ENCODE measurements at places on chromosomes 1 and 21.

DNA sequence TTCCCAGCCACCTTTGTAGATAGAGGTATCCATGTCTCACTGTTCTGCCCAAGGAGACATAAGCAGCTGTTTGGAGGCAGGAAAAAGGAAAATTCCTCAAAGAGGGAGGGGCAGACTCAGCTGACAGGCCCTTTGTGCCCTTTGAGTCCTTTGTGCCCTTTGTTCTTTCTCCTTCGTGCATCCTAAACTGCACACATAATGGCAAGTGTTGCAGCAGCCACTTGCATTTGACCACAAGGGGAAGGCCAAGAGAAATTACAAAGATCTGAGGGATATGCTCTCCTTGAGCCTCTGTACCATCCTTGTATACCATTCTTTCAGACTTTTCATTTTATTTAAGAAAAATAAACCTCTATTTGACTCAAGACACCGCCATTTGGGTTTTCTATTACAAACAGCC, 71.8 kb upstream of the PKN2 start:
- no peak overlapping the region for H3K27ac ChIP-seq
- no peak for DNase-seq
- H3K27me3 ChIP-seq: no peaks in the 10 kb centered on the region
- H3K4me1 ChIP-seq: no peaks in the 10 kb centered on the region
- H3K4me3 ChIP-seq: no peak overlapping the region
- no peaks in the 10 kb centered on the region for H3K36me3 ChIP-seq

DNA sequence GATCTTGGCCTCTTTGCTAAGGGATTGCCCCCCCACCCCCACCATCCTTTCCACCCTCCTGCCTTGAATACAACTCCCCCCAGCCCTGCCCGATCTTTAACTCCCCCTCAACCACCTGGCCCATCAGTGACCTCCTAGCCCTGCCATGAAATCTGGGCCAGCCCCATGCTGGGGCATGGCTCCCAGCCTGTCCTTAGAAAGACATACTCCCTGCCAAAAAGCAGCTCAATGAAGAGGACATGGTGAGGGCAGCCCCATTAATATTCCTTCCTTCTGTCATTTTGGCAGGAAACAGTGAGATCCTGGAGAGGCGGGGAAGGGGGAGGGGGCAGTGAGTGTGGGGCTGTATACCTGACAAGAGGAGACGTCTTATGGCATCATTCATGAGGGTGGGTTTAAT, 66.8 kb upstream of the DISP3 start:
- H3K36me3 ChIP-seq: no peaks in the 10 kb centered on the region
- no peak overlapping the region for H3K27ac ChIP-seq
- H3K4me1 ChIP-seq: peaks cover 23% of the 10 kb centered on the region

- DNase-seq: no peak
- peaks cover 95% of the 10 kb centered on the region for H3K4me1 ChIP-seq
Observed at GRCh38 chr1:21339356-21340229, 49.3 kb upstream of the ECE1 start.

- no peaks in the 10 kb centered on the region for H3K4me1 ChIP-seq
- no peak for DNase-seq
- H3K27me3 ChIP-seq: no peaks in the 10 kb centered on the region
- no peak overlapping the region for H3K4me3 ChIP-seq
- H3K36me3 ChIP-seq: no peaks in the 10 kb centered on the region
Observed at GRCh38 chr1:96918406-96918805, 196.8 kb downstream of the PTBP2 start.

DNA sequence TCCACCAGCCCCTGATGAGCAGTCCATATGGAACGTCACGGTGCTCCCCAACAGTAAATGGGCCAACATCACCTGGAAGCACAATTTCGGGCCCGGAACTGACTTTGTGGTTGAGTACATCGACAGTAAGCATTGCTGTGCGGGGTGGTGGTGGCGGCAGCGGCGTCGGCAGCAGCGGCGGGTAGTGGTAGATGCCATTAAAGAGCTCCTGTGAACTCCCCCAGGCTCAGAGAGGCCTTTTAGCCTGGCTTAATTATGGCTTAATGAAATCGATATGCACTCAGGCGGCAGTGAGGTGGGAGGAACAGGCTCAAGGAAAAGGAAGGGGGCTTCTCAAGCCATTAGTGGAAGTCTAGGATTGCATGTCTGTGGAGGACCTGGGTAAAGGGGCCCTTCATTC, 41.9 kb upstream of the CNTN2 start:
- no peaks in the 10 kb centered on the region for H3K4me1 ChIP-seq
- no peak overlapping the region for H3K4me3 ChIP-seq
- no peak for DNase-seq
- no peaks in the 10 kb centered on the region for H3K27me3 ChIP-seq
- H3K27ac ChIP-seq: no peak overlapping the region

DNA sequence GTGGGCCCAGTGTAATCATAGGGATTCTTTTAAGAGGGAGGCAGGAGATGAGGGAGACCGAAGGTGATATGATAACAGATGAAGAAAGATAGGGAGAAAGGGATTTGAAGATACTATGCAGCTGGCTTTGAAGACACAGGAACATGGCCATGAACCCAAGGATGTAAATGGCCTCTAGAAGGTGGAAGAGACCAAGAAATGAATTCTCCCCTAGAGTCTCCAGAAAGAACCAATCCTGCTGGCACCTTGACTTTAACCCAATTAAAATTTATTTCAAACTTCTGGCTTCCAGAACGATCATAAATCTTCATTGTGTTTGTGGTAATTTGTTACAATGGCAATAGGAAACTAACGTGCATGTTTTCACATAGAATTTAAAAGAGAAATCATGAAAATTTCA, 95.0 kb upstream of the GORAB start:
- H3K27me3 ChIP-seq: no peaks in the 10 kb centered on the region
- no peak for DNase-seq
- no peaks in the 10 kb centered on the region for H3K36me3 ChIP-seq
- H3K4me1 ChIP-seq: no peaks in the 10 kb centered on the region

- DNase-seq: no peak
- H3K4me1 ChIP-seq: peaks cover 34% of the 10 kb centered on the region
- no peak overlapping the region for H3K4me3 ChIP-seq
- H3K27ac ChIP-seq: no peak overlapping the region
- no peaks in the 10 kb centered on the region for H3K36me3 ChIP-seq
Observed at GRCh38 chr1:121586369-121587229, 401.8 kb downstream of the SRGAP2C start.

DNA sequence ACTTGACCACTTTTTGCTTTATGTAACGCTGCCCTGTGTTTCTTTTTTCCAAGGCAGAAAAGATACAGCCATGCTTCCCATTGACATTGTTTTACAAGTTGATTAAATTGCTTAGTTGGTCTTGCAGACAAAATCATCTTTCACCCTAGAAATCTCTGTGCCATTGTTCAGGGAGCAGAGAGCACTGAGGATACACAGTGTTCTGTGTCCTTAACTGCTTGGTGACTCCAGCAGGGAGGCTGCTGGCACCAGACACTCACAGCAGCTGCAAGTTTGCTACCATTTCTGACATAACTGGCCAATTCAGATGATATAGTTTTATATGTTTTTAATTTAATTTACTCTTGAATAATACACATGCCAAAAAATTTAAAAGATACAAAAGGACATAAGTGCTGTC, 118.7 kb downstream of the RGS2 start:
- H3K4me1 ChIP-seq: no peaks in the 10 kb centered on the region
- no peak overlapping the region for H3K4me3 ChIP-seq
- H3K27ac ChIP-seq: no peak overlapping the region
- H3K27me3 ChIP-seq: no peaks in the 10 kb centered on the region

GRCh38 chr1:204321665-204322064, 38.1 kb downstream of the PLEKHA6 start:
- DNase-seq: no peak
- H3K27ac ChIP-seq: no peak overlapping the region
- no peaks in the 10 kb centered on the region for H3K4me1 ChIP-seq

- H3K27me3 ChIP-seq: no peaks in the 10 kb centered on the region
- no peak overlapping the region for H3K4me3 ChIP-seq
- DNase-seq: no peak
- H3K36me3 ChIP-seq: no peaks in the 10 kb centered on the region
- no peak overlapping the region for H3K27ac ChIP-seq
Observed at GRCh38 chr1:239682046-239682445, 295.7 kb downstream of the CHRM3 start.

DNA sequence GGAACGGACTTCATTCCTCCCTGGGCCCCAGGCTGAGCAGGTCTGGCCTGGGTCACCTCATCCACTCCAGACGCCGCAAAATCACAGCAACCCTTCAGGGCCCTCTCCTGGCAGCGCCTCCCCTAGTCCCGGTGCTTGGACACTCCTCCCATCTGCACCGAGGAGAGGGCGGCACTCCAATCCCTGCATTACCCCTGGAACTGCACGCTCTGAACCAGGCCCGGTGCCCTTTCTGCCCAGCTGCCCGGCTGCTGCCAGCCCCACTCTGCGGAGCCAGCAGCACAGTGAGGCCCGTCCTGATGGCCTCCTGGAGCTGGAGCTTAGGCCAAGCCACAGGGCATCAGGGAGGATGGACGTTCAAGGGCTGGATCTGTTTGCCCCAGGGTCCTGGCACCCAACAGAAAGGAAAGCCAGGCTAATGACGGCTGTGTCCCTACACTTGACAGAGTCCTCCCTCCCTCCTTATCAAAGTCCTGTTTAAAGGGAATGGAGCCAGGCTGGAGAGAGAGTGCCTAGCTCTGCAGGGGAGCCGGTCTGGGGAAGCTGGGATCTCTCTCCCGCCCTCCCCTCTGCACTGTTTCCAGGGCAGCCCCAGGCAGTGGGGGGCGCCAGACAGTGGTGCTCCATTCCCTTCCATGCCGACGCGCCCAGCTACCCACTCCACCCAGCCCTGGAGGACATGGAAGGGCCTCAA, 12.7 kb downstream of the COL6A2 start:
- no peaks in the 10 kb centered on the region for H3K4me1 ChIP-seq
- DNase-seq: no peak
- no peak overlapping the region for H3K27ac ChIP-seq
- H3K36me3 ChIP-seq: no peaks in the 10 kb centered on the region

Measured in CD4-positive, alpha-beta memory T cell (primary cell).